ENCODE measurements at places on chromosomes 2 and 18. TPM values are rescaled to one million over a fixed set of nuclear protein-coding genes. Genes with fewer than 3 reads are reported as not detected.

The CREG2 gene
- not detected for total RNA-seq

DNA sequence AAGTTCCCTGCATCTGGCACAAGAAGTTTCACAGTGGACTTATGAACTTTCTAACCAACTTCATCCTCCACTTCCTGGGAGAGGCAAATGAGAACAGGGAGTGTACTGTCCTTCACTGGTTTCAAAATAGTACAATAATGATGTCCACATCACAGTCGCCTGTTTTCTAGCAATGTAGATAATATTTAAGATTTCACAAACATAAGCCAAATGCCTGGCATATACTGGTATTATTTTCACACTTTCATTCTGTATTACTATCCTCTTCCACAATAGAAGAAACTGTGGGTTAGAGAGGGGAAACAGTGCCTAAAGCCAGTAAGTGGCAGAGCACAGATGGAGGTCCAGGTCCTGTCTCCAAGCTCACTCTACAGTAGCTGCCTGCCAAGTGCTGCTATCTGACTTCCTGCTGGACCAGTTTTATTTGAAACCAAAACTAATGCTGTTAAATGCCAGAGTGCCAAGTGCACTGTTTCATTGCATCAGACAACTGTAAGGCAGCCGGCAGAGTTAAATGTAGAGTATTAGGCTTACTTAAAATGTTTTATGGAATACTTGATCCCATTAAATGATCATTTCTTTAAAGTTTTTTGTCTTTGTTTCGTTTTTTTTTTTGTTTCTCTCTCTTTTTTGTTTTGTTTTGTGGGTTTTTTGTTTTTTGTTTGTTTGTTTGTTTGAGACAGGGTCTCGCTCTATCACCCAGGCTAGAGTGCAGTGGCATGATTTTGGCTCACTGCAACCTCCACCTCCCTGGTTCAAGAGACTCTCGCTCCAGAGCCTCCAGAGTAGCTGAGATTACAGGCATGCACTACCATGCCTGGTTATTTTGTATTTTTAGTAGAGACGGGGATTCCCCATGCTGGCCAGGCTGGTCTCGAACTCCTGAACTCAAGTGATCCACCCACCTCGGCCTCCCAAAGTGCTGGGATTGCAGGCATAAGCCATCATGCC lies 15.1 kb downstream of the COBLL1 start:
- DNase-seq = peak; percentile 79

GRCh38 chr2:23487735-23488492 lies 102.9 kb downstream of the KLHL29 start:
- no peak for DNase-seq

- DNase-seq = no peak
These were observed 61.4 kb downstream of the MTCL1 start for GRCh38 chr18:8766559-8767293.

DNA sequence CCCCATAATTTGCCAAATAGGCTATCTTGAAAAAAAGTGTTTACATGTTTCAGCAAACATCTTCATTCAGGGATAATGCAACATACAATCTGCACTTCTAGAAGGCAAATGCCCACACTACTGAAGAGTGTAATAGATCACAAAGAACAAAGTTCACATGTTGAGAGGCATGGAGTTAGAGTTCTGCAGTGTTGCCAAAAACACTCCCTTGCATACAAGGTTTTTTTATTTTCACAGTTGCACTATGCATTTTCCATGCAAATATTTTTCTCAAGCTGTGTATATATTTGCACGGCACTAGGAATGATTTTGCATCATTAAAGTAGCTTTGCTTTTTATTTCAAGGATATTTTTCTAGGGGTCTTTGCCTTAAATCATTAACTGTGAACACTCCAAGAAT lies 409.9 kb downstream of the THSD7B start:
- DNase-seq = no peak

DNA sequence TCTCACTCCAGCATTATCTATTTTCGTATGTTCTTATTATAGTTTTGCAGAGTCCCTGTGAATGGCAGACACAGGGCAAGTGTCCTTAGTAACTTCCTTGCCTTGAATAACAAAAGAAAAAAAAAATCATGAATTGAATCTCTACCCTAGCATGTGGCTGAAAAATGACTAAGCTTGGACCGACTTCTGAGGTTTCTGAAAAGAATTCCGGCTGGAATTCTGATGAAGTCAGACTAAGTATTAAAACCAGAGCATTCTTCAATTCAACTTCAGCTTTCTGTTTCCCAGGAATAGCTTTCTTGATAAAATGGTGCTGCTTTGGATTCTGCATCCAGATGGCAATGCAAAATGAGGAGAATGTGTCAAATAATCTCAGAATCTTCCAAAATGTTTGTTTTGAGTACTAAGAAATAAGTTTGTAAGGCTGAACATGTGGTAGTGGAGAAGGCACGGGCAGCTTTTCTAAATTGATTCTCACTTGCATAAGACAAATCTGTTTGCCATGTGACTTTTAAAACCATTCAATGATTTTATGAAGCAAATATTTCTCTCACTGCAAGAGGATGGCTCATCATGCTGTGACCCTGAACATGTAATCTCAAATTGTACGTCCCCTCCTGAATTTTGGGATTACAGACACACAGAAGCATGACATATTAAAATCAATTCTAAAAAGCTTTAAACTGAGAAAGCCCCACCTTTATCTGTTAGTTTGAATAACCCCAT lies 1462.8 kb upstream of the LRRTM1 start:
- DNase-seq = no peak

The CNDP1 gene
- not detected for total RNA-seq

The CPSF3 gene
- 31.7 TPM for total RNA-seq

- no peak for DNase-seq
These were observed 11.2 kb downstream of the EFR3B start for GRCh38 chr2:25053041-25053440.

GRCh38 chr2:149125031-149125725 lies 86.7 kb downstream of the LYPD6B start:
- peak; percentile 45 for DNase-seq

- no peak for DNase-seq
These were observed 45.8 kb downstream of the INPP5D start for GRCh38 chr2:233105930-233106329.

The TLX2 gene
- total RNA-seq = not detected

- no peak for DNase-seq
These were observed 213.1 kb downstream of the DNER start for GRCh38 chr2:229501051-229501794.

GRCh38 chr2:27251766-27252165 lies 11.1 kb downstream of the SLC30A3 start:
- no peak for DNase-seq

GRCh38 chr2:239249776-239250175 lies 151.0 kb downstream of the HDAC4 start:
- no peak for DNase-seq

The TNS1 gene
- total RNA-seq = 13.8 TPM

The PROM2 gene
- 72.2 TPM for total RNA-seq

The RTP5 gene
- total RNA-seq = not detected

The HSBP1L1 gene
- total RNA-seq = 43.6 TPM

GRCh38 chr18:13370995-13371625 lies 152.6 kb downstream of the LDLRAD4 start:
- no peak for DNase-seq

DNA sequence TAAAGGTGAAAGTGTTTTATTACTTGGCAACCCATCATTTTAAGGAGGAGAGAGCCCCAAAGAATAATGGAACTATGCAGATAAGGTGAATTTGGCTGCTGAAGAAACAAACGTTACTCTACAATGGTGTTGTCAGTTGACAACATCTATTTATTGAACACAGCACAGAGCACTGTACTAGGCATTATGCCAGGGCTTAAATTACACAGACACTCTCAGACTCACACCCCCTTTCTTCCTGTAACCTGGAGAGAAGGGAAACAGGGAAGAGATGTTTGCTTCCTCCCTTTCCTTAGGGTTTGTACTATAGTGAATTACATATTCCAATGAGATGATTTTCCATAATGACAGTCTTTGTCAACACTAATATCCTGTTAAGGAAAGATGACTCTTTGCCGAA lies 94.0 kb upstream of the ATP5MC3 start:
- no peak for DNase-seq

DNA sequence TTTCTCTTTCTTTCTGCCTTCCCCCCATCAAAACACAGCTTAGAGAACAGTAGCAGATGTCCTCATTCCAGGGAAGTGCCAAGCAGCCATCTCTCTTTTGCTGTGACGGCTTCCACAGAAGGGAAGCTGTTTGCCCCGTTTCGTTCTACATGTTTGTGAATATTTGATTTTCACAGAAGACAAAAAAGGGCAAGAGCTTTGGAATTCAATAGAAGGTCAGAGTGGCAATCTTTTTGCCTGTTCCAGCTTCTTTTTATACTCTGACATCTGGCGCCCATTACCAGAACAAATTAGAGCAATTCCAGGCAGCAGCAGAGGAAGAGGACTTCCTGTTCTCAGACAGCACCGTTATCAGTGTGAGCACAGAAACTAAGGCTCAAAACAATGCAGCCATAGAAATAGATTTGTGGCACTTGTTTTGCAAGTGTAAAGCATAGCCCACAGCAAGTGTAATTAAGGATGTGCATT lies 79.0 kb upstream of the CDH19 start:
- no peak for DNase-seq

- no peak for DNase-seq
These were observed 133.3 kb downstream of the GFPT1 start for GRCh38 chr2:69253611-69254301.

GRCh38 chr2:12051831-12052230 lies 305.4 kb downstream of the LPIN1 start:
- DNase-seq = no peak

The FBLN7 gene
- 0.03 TPM for total RNA-seq

The SLC4A5 gene
- not detected for total RNA-seq

GRCh38 chr18:8695932-8696517 lies 9.3 kb upstream of the MTCL1 start:
- DNase-seq = no peak

DNA sequence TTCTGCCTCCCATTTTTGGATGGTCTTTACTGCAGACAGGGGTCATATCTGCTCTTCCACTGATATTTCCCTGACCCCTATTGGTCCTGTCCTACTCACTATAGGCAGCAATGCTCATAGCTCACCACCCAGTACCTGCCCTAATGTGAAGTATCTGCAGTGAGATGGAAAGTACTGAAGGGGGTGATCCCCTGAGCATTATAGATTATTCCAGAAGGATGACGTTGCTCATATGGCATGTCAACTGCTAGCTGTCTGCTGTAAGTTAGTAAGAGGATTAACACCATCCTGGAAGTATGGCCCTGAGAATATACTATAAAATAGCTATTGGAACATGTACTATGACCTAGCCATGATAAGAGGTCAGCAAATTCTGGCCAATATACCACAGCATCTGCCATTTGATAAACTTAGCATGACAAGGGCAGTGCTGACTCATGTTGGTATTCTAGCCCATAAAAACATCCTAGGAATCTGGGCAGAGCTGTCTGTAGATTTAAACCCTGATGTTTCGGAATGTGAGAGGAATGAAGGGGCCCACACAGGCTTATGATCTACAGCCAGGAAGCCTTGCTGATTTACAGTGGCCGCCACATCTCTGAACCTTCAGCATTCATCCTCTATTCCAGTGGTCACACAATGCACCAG lies 451.4 kb downstream of the TNS1 start:
- peak; percentile 78 for DNase-seq

The PAX8 gene
- total RNA-seq = 3.4 TPM

DNA sequence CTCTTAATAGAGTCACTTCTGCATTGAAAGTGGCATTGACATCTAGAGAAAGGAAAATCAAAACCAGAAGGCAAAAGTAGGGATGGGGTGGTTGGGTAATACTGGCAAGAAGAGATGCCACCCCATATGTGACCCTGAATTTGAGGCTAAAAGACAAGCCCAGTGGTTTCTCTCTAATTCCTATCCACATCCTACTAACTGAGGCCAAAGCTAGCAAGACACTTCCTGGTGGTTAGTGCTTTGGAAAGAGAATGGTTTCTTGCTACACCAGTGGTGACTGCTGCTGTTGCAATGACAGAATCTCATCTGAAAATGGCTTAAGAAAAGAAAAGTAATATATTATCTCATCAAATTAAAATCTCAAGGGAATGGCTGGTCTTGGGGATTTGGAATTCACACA lies 640.6 kb downstream of the EPHA4 start:
- no peak for DNase-seq

GRCh38 chr2:128738446-128739110 lies 419.9 kb upstream of the HS6ST1 start:
- DNase-seq = no peak
